ENCODE measurements at places on chromosomes 16 and 17.

- peak; percentile 43 for DNase-seq
Observed at GRCh38 chr16:50681021-50681885, at the start of gene SNX20. SNX20 (minus strand) TSS chr16:50681312; CDS start chr16:50677526, 3,786 bp downstream.

DNA sequence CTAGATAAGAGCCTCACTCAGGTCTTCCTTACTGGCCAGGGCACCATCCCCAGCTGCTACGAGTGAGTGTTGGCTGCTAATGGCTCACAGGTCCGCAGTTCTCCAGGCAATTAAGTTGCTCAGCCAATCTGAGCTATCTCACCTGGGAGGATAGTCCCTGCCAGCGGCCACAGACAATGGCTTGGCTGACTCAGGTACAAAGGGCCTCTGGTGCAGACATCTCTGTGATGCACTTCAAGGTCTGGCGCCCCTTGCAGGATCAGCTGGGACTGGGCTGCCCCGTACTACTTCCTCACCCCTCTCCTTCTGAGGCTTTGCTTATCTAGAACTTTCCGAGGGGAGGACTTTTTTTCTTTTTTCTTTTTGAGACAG, 49.2 kb upstream of the EMP2 start:
- no peak for DNase-seq

GRCh38 chr16:3873482-3874173, 6.9 kb downstream of the CREBBP start:
- DNase-seq, result no peak

DNA sequence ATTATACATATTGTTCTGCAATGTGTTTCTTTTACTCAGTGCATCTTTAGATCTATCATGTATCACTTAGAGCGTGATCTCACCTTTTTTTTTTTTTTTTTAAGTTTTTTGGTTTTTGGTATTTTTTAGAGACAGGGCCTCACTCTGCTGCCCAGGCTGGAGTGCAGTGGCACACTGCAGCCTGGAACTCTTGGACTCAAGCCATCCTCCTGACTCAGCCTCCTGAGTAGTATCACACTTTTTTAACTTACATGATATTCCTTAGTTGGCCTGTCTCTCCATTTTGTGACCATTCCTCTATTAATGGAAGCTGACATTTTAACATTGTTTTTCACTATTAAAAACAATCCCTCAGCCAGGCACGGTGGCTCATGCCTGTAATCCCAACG, 4.7 kb upstream of the MPO start:
- no peak for DNase-seq

DNA sequence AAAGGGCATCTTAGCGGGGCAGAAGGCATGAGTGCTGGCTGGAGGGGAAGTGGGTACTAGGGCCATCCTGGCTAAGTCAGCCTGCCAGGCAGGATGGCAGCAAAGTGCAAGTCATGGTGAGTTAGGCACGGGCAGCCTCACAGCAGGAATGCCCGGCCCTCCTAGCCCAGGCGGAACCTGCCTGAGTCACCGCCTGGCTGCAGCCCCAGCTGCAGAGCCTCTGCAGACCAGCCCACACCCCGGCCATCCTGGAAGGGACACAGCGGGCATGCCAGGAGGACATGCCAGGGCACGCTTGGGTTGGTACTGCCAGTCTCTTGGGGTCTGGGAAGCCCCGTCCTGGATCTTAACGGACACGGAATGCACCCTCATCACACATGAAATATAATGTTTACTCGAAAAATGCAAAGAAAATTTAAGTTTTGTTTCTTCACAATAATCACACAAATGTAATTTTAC, 5.0 kb upstream of the ALDH3A1 start:
- DNase-seq, result no peak

DNA sequence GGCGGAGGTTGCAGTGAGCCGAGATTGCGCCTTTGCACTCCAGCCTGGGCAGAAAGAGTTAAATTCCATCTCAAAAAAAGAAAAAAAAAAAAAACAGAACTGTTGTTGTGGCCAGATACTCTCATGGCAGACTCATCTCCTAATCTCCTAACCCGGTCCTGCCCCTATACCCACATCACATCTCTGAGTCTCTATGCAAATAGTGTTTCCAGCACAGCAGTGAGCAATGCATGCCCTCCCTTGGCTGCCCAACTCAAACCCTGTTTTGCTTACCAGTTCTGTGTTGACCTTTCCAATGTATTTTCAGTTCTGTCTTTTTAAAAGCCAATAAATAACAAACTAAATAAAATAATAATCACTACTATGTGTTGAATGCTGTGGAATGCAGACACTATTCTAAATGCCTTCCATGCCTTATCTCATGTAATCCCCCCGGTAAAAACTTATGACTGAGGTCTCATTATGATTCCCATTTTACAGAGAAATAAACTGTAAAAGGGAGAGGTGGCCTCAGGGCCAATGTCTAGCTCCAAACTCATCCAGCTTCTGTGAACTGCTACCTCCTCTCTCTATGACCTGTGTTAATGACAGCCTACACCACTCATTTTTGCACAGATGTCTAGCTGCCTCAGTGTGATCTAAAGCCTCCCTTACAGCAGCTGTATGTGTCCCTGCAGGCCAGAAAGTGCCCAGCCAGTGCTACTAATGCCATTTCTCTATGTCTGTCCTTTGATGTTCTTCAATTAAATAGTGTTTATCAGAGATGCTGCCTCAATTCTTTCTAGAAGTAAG, 289.8 kb downstream of the HS3ST3B1 start:
- DNase-seq, result no peak

DNA sequence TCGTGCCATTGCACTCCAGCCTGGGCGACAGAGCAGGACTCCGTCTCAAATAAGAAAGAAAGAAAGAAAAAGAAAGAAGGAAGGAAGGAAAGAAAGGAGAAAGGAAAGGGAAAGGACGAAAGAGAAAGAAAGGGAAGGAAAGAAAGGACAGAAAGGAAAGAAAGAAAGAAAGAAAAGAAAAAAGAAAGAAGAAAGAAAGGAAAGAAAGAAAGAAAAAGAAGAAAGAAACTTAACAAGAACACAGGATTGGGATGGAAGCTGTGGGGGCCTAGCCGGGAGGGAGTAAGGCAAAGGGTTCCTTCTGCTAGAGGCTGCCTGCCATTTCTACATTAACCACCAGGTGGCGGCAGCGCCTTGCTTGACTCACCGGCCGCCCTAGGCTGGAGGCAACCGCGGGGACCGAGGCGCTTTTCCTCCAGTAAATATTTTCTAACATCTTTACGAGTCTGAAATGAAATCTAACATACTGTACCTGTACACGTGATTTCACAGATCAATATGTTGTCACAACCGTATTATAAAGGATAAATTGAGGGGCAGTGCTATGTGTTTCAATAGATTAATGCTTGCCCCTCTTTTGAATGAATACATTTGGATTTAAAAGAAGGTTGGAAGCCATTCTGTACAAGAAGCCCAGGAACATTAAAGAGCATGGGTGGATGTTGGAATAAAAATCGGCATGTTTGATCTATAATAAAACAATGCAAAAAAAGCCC, 6.1 kb downstream of the GJD3 start:
- peak; percentile 84 for DNase-seq

DNA sequence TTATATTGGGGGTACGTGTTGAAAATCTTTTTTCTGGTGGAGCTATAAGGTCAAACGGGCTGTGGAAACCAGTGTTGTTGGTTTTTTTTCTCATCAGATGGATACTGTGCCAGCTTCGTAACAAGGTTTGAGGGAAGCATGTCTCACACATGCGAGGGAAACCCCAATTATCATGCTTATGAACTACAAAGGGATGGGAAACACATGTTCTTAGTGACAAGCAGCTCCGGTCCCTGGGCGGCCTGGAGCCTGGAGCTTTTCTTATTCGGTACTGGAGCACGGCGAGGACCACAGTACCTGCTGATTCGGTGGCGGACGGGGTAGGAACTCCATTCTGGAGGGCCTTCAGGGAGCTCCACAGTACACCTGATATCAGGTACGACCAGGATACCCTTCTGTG, 12.5 kb downstream of the SLC43A2 start:
- no peak for DNase-seq

GRCh38 chr16:85193115-85193493, 80.8 kb upstream of the CIBAR2 start:
- no peak for DNase-seq

DNA sequence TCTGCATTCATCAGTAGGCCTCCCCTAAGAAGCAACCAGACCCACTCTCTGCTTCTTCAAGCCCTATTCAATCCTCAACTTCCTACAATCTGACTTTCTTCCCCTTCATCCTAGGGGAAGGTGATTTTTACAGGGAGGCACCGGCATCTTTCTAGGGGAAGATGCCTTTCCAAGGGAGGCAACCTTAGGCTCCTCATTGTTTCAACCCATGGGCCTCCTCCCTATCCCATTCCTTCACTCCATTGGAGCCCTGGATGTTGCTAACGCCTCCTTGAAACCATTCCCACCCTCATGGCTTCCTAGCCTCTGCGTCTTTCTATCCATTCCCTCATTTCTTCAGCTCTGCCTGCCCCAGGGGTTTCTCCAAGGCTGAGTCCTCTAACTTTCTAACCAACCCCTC, 2.7 kb upstream of the CUEDC1 start:
- DNase-seq, result no peak

DNA sequence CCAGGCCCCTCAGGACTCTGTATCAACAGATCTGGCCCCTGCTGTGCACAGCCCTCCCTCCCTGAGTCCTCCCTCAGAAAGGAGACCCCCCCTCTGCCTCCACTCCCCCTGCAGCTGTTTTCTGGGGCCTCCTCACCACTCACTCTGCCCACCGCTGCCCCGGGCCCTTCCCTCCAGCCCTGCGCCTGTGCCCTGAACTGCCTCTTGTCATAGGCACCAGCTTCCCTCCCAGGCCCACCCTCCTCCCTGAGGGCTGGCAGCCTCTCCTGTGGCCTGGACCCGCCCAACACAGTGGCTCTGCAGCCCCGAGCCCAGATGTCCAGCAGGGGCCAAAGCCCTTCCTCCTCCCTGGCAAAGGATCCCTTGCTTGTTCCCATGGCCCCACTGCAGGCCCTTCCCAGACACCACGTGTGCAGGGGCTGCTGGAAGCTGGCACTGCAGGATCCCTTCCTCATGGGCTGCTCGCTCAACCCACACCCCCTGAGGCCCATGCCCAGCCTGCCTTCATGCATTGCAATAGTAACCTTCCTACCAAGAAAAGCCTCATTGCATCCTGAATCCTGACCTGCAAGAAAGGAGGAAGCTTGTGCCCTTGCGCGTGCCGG, 25.8 kb downstream of the GNPTG start:
- DNase-seq, result no peak

GRCh38 chr17:43946781-43947180, 4.5 kb upstream of the PPY start:
- no peak for DNase-seq

DNA sequence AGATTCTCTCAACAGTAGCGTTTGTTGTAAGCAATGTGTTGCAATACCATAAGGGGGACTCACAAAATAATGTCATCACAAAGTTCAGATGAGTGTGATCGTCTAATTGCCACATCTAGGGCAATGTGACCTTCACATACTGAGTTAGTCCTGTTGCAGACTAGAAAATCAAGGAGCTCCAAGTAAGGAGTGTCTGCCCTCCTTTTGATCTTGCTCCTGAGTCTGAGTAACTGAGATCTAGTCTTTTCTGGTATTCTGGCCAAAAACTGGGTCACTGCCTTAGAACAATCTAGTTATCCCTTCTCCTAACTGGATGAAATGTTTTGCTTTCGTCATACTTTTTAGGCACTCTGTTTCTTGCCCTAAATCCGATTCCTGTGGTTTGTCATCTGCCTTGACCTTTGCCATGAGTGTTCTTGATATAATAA, 712.1 kb downstream of the CDH11 start:
- DNase-seq, result no peak

DNA sequence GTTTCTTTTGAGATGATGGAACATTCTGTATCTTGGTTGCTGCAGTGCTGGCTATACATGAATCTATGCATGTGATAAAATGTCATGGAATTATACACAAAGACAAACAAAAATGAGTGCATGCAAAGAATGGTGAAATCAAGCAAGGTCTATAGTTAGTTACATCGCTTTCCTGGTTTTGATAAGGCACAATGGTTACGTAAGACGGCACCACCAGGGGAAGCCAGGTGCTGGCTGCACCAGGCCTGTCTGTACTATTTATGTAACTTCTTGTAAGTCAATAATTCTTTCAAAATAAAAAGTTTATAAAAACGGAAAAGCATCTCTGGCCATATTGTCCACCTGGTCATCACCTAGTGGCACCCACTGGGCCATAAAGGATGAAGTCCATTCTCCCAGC, 46.5 kb downstream of the ARHGAP27 start:
- no peak for DNase-seq

GRCh38 chr16:51267681-51268080, 116.6 kb upstream of the SALL1 start:
- no peak for DNase-seq

GRCh38 chr16:75733305-75734211, 7.3 kb upstream of the CPHXL start:
- no peak for DNase-seq

DNA sequence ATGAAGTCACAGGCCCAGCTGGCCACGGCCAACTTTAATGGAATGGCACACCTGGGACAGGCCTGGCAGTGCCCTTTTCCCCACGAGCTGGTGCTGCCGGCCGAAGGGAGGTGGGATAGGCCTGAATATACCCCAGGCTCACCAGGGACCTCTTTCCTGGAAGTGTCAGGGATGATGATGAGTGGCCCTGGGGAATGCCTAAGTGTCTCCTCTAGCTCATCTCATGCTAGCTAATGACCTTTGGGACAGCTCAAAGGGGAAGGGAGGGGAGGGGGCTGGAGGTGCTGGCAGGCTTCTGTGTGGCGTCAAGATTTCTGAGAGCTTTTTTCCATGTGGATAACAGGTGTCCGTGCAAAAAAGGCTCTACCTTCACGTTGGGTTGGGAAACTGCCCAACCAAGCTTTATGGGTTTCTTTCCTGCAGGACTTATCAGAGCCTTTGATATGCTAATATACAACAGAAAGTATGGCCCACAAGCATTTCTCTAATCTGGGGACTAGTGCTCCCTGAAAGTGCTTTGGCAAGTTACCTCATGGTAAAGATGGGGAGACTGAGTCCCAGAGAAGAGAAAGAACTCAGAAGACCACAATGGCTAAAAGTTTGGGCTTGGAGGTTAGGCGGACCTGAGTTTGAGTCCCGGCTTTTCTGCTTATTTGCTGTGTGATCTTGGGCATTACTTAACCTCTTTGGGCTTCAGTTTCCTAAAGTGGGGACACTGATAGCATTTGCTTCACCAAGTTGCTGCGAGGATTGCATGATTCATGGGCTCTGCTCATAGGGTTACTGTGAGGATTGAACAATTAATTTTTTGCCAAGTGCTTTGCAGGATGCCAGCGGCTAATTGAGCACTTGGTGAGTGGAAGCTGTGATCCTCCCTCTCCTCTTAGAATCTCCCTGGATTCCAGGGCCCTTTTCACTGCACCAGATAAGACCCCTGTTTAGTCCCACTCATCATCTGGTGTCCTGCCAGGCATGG, 14.0 kb downstream of the ADGRG1 start:
- no peak for DNase-seq

- DNase-seq, result no peak
Observed at GRCh38 chr16:85419503-85420408, 193.4 kb upstream of the GSE1 start.

DNA sequence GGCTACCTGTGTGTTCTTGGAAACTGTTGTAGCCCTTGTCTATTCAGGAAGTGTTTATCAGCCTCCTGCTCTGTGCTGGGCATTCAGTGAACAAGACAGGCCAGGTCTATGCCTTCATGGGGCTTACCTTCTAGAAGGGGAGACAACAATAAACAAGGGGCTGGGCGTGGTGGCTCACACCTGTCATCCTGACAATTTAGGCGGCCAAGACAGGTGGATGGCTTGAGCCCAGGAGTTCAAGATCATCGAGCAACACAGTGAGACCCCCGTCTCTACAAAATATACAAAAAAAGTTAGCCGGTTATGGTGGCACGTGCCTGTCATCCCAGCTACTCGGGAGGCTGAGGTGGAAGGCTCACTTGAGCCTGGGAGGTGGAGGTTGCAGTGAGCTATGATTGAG, 5.5 kb upstream of the GSG1L start:
- DNase-seq, result no peak

GRCh38 chr17:19800571-19800970, 52.5 kb upstream of the ALDH3A1 start:
- DNase-seq, result no peak
